ENCODE measurements at places on chromosomes 16 and 17.

- DNase-seq = no peak
Observed at GRCh38 chr17:80901319-80901718, 90.3 kb upstream of the CHMP6 start.

GRCh38 chr17:17994271-17995069, 21.8 kb downstream of the DRC3 start:
- peak; percentile 81 for DNase-seq

GRCh38 chr17:20071824-20072691, 62.9 kb downstream of the SPECC1 start:
- no peak for DNase-seq

GRCh38 chr17:21297026-21297520, 12.6 kb downstream of the MAP2K3 start:
- no peak for DNase-seq

- DNase-seq = no peak
Observed at GRCh38 chr16:23788685-23789084, 33.9 kb downstream of the CHP2 start.

- no peak for DNase-seq
Observed at GRCh38 chr16:69725480-69726312, 664 bp downstream of the NQO1 start.

DNA sequence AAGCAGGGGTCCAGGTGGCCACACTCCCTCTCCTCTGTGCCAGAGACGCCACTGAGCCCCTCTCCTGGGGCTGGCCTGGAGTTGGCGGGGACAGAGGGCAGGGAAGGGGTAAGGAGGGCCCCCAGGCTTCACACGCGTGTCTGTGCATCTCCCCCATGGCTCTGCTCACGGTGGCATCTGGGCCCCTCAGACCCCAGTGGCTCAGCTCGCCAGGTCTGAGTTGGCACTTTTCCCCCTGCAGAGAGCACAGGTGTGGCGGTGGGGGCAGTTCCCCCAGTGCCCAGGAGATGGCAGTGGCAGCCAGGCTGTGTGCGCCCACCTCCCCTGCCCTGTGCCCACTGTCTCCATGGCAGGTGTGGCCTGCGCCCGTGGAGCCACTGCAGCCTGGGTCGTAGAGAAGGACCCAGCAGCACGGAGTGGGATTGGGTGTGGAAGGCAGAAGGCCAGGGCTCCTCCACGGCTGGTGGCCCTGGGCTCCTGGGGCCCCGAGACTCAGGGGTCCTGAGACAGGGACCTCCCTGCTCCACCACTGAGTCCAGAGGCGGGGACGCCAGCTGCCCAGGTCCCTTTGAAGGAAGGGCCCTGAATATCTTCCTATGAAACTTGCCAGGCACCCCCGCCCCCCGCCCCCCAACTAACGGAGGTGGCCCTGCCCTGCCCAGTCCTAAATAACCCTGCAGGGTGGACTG, 4.3 kb upstream of the APRT start:
- DNase-seq = peak; percentile 68

DNA sequence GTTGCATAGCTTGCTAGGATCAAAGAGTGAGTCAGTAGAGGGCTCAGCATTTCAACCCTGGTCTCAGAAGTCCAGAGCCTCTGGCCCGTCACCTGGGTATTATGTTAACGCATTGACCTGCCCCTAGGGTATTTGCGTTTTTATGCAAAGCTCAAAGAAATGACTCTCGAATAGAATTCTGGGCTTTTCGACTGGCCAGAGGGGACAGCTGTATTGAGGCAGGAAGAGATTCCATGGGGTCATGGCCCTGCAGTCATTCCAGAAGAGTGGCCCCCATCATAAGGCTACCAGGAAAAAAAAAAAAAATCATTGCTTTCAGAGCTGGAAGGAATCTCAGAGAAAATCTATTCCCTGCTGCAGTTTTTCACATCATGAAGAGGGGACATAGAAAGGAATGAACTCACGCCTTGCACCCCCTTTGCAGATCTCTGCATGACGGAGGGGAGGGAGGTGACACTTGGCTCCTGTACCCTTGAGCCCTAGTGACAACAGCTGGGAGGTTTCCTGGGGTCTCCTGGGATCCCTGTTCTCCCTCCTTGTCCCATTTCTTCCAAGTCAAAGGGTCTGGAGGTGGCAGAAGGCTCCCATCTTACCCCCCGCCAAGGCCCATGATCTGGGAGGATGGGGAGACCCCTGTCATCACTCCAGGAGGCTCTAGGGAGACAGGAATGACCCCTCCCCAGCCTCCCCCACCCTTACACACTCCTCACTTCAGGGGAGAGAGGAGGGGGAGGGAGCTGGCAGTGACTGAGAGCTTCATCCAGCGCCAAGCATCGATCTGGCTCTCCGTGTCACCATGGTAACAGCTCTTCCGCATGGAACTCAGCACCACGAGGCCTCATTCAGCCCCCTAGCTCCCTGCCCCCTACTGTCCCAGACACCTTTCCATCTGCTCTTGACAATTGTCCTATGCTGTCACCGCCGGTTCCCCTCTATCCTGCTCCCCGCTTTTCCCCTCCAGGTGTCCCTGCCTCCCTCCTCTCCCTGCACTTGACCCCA, 35.8 kb downstream of the GP2 start:
- DNase-seq = peak; percentile 13

DNA sequence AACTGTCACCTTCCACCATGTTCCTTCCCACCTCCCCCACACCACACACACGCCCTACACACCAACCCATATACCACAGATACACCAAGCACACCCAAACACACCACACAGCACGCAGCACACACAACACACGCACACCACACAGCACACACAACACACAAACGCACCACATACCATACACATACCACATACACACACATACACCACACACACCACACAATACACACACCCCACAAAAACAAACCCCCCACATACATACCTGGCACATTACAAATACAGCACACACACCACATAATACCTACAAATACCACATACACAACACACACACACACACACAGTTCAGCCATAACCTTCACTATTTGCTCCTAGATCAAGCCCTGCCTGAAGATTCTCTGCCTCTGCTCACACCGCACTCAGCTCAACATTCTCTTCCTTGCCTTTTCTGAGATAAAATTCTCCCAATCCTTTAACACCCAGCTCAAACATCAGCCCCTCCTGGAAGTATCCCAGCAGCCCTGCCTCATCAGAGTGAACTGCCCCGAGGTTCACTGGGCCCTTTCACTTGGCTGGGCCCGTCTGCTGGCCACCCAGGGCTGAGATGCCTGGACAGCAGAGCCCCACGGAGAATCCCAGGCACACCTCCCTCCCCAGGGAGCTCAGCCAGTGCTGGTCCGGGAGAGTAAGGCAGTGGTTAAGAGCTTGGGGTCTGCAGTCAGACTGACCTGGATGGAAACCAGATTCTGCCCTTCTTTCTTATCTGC, 31.9 kb upstream of the CPNE2 start:
- no peak for DNase-seq

DNA sequence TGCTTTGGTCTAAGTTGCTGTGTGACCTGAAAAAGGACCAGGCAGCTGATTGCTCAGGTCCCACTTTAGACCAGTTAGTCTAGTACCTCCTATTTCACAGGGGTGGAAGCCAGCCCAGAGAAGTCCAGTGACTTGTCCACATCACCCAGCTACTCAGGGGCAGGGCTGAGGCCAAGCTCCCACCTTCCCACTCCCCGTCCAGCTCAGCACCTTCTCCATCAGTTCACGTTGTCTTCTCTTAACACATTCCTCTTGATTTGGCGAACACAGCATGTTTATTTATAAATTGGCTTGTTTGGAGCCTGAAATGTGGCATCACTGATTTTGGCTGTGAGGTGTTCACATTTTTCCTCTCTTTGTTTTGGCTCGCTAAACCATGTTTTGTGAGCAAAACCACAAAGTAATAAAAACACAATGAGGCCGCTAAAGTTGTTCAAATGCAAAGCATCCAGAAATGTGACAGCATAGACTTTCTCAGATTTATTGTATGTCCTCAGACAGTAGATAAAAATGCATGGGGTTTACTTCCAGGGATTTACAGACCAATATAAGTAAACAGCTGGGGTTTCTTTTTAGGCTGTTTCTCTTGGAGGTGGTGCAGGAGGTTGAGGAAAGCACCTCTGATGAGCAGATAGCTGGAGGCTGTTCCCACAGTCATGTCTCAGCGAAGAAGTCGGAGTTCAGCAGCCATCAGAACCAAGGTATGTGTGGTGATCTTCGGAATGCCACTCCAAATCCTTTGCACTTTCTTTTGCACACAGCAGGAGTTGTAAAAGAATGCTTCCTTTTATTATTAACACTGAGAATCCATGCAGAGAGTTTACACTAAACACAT, 88.4 kb downstream of the PLXDC1 start:
- DNase-seq = no peak

GRCh38 chr16:3654249-3654991, at the start of gene DNASE1:
Gene DNASE1 (plus strand): TSS chr16:3654691. CDS start chr16:3655374, 683 bp downstream.
- DNase-seq = peak; percentile 88

- no peak for DNase-seq
Observed at GRCh38 chr17:82930924-82931698, 91.3 kb upstream of the ZNF750 start.

GRCh38 chr17:1626333-1626732, 2.3 kb downstream of the SLC43A2 start:
- no peak for DNase-seq

DNA sequence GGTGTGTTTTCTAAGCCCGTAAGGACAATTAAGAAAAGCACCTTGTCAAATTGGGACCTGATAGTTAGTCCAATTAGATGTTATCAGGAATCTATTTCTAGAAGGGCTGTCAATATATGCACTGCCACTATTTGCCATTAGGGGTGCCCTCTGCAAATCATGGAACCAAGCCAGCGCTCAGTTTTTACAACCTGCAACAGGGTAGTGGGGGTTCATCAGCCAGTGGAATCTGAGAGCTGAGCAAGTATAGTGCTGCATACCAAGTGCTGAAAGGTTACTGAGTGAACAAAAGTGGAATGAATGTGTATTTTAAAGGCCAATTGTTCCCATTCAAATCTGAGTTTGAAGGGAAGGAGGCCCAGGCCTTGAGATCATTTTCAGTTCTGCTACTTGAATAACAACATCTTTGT, 10.4 kb downstream of the PRR11 start:
- DNase-seq = peak; percentile 57

- no peak for DNase-seq
Observed at GRCh38 chr17:74830861-74831260, 28.8 kb downstream of the GRIN2C start.

- no peak for DNase-seq
Observed at GRCh38 chr16:26026709-26027450, 335.1 kb downstream of the HS3ST4 start.

DNA sequence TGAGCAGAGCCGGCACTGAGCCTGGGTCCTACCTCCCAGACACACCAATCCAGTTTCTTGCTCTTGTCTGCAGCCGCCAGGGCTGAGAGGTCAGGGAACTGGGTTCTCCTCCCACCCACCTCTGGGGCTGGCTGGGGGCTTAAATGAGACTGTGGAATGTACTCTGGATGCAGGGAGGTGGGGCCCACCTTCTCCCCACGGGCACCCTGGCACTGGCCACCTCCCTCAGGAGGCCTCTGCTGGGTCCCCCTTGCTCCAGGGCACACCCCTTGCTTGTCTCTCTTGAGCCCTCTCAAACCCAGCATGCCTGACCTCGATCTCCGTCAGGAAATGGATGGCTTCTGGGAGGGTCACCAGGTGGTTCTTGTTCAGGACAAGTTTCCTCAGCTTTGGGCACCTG, 6.4 kb downstream of the FLII start:
- no peak for DNase-seq

GRCh38 chr17:73255671-73256181, 6.0 kb downstream of the CPSF4L start:
- DNase-seq = peak; percentile 87

- DNase-seq = no peak
Observed at GRCh38 chr16:11402051-11402744, 56.9 kb downstream of the RMI2 start.

DNA sequence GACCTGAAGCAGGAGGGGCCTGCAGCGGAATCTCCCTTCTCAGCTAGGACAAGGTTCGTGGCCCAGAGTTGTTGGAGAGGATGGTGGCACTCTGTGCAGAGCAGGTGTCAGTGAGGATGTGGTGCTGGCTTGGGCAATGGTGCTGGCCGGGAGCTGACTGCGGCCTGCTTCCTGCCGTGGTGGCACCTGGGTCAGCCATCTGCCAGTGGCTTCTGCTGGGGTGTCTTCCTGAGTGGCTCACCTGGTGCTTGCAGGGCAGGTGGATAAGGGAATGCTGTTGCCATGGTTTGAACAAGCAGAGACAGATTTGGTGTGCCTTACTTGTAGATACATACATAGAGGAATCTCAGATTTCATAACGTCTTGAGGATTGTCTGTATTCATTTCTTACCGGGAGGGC, 69.6 kb downstream of the SEC14L1 start:
- no peak for DNase-seq

GRCh38 chr17:73340093-73340596, 28.3 kb upstream of the CDC42EP4 start:
- no peak for DNase-seq

GRCh38 chr16:46715769-46716305, 26.4 kb downstream of the ORC6 start:
- no peak for DNase-seq

- DNase-seq = no peak
Observed at GRCh38 chr16:46709469-46710005, 20.1 kb downstream of the ORC6 start.

- no peak for DNase-seq
Observed at GRCh38 chr17:72472106-72472505, 351.3 kb downstream of the SOX9 start.

DNA sequence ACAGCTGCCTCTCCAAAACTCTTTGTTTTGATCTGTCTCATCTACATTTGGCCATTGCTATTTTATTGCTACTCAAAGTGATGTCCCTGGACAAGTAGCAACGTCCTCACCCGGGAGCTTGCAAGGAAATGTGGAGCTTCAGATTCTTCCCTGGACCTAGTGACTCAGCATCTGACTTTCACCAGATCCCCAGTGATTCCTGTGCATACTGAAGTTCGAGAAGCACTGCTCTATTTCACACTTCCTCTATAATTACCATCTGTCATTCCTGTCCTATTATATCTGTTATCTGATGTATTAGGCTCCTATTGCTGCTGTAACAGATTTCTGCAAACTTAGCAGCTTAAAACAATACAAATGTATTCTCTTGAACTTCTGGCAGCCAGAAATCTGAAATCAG, 28.5 kb upstream of the VAT1L start:
- DNase-seq = no peak

GRCh38 chr16:1871974-1872635, at the start of gene MEIOB:
Gene MEIOB (minus strand): TSS chr16:1872164. CDS start chr16:1868175, 3,989 bp downstream.
- DNase-seq = peak; percentile 89

DNA sequence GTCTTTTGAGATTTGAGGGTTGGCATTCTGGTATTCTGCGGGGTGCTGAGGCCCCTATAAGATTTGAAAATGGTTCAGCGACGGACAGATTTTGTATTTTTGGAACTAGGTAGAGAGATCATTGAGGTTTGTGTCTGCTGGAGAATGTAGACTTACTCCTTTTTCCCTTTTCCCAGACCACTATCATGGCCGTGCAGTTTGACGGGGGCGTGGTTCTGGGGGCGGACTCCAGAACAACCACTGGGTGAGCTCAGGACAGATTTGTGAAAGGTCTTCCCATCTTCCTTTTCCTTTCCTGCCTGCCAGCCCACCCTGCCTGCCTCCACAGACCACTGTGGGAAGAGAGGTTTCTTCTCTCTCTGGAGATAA, 572 bp downstream of the PSMB6 start:
- DNase-seq = peak; percentile 78
